Urinary bladder (tissue), 4 donors: ENCODE measurements at places on chromosomes 3 and 15. TPM values are rescaled to one million over a fixed set of nuclear protein-coding genes. Genes with fewer than 3 reads are reported as not detected.

The CHRNA5 gene
- 2.6 TPM for polyA plus RNA-seq

DNA sequence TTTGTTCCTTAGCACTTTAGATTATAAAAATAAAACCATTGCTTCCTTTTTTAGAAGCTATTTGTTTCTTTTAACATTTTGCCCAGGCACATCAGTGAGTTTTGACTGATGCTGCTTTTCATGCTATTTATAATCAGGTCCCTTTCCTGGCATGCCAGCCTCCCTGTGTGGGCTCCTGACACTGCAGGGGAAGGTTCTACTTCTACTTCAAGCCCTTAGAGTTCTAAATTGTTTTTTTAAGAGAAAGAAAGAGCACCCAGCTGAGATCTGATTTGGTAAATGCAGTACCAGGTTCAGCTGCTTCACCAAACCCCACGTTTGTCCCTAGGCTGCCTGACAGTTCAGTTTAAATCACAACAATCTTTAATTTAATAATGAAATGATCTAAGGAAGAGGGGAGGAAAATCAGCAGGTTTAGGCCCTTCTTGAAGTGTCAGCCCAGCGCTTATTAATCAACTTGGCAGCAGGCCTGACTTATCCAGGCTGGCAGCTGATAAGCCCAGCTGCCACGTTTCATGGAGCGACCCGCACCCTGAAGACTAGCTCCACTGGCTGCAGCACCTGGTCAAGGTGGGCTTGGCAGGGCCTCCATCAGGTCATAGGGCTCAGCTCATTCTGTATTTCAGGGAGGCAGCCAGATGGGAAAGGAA lies 29.0 kb downstream of the HGD start:
- no peak for DNase-seq

The DUOXA2 gene
- polyA plus RNA-seq, result 0.52 TPM

DNA sequence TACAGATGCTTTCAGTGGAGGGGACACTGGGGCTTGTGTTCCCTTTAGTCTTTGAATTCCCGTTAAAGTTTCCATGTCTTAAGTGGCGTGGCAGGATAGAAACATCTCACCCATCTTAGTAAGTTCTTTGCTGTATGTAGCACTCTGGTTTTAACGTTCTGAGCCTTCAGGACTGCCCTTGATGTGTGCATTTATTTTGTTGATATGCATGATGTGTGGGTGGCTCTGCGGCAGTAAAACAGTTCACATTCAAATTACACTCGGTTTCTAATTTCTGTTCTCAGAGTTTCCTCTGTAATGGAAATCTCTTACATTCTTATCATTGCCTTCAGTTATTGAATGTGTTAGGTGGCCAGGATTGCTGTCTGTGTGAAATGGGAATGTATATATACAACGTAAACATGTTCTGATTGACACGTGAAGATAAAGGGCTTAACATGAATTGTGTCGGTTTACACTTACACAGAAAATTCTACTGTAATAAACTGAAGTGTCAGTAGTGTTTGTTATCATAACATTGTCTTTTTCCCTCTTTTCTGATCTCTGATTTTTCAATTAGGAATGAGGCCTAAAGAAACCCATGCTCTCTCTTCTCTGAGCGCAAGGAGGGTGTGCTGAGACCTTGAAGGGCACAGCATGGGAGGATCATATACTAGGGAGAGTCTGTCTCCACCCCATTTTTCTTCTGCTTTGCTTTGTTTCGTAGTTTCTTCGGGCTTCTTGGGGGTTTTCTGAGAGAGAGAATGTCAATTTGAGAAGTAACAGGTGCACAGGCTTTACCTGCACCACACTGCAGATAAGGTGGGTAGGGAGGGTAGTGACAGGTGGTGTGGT lies 51.5 kb downstream of the IGF1R start:
- DNase-seq, result no peak

DNA sequence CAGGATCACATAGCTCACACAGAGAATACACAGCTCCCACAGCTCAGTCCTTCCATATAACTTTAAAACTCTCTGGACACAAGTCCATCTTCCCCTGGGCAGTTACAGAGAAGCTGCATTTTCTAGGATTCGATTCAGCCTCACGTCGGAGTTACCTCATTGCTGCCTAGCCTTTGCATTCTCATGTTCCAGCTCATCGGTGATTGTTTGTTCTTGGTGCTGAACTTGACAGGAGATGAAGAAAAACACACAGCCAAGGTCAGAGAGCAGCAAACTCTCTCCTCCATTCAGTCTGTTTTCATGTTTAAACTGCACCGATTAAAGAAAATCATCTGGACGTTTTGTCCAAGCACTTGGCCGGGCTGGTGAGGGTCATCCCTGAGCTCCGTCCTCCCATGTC lies 375.5 kb upstream of the CFAP20DC start:
- DNase-seq, result no peak

GRCh38 chr3:60953351-60953750 lies 297.9 kb downstream of the FHIT start:
- DNase-seq, result no peak

- DNase-seq, result no peak
Measured at GRCh38 chr15:90837094-90837493, 31.3 kb upstream of the FURIN start.

DNA sequence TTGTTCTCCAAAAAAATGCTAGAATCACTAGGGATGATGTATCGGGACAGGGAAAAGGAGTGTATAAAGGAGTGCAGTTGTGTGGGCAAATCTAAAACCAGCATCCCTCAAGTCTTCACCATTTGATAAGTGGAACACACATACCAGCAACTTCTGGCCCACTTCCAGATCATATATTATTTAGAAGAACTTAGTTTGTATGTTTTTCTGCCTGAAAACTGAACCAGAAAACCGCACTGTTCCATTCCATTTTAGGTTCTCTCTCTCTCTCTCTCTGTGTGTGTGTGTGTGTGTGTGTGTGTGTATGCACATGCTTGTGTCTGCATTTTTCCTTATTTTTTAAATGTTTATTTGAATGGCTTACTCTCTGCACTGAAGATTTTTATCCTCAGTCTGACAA lies 93.5 kb downstream of the SERPINI1 start:
- no peak for DNase-seq
